ENCODE measurements at places on chromosomes 13 and 19.
A peak's percentile ranks its signal among the peaks of the same experiment; 100 is the strongest.

- DNase-seq = no peak
These were observed 103.3 kb downstream of the SPRY2 start for GRCh38 chr13:80237646-80238045.

- no peak for DNase-seq
These were observed 12.3 kb upstream of the BSG start for GRCh38 chr19:560121-560520.

- no peak for DNase-seq
These were observed 170.0 kb downstream of the KDM4B start for GRCh38 chr19:5138606-5139582.

DNA sequence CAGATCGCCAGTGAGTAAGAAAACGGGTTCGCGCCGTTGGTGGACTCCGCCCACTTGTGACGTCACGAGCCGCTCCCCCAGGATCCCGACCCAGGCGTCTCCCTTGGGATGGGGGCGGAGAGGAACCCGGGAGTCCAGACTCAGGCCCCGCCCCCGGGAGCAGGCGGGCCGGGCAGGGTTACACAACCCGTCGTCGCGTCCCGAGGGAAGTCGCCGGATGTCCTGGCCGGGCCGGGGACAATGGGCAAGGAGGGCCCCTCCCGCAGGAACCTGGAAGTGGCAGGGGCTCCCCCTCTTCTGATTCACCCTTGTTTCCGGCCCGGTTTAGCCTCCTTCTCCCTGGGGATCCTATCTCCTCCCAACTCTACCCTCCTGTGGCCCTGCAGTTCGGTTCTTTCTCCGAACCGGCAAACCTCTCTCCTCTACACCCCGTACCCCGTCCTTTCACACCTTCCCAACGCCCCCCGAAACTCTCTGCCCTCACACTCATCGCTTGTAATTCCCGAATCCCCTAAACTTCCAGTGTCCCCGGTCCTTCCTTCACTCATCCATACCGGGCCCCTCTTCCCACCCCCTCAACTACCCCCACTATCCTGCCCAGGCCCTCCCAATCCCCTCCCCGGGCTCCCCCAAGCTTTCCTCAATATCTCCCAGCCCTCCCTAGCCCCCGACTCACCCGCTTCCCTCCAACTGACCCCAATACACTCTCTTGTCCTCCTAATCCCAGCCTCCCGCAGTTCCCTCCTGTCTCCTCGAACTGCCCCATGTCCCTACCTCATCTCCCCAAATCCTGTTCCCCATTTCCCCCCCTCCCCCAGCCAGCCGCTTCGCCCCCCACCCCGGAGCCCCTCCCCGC is 20.0 kb upstream of the ERCC1 start:
- peak; percentile 73 for DNase-seq

- peak; percentile 41 for DNase-seq
These were observed 920 bp upstream of the TIMM13 start for GRCh38 chr19:2428321-2428690.

DNA sequence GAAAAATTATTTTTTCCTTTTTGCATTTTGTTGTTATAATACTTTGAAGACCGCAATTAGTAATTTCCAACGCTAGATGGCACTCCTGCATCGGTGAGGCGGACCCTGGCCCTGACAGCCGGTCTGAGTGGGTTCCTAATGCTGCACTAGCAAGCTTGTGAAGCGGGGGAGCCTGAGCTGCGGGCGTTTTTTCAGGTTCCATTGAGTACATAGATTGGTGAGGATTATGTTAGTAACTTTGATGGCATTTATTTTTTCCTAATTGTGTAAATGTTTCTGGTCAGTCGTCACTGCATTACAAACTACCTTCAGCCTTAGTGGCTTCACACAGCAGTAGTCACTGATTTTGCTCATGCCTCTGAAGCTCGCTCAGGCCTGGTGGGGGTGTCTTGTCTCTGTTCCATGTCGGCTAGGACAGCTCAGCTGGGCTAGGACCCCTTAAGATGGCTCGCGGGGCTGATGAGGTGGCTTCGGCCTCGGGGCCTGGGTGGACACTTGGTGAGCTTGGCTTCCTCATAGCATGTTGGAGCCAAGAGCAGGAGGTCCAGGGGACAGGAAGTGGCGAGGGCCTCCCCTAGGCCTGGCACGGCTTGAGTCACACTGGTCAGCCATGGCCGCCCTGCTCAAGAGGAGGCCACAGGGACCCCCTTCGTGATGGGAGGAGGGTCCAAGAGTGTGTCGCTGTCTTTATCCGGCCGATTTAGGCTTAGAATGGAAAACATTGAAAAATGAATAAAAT is 25.0 kb downstream of the ERCC5 start:
- DNase-seq = no peak

- DNase-seq = no peak
These were observed 21.0 kb downstream of the SMIM24 start for GRCh38 chr19:3459089-3459881.

DNA sequence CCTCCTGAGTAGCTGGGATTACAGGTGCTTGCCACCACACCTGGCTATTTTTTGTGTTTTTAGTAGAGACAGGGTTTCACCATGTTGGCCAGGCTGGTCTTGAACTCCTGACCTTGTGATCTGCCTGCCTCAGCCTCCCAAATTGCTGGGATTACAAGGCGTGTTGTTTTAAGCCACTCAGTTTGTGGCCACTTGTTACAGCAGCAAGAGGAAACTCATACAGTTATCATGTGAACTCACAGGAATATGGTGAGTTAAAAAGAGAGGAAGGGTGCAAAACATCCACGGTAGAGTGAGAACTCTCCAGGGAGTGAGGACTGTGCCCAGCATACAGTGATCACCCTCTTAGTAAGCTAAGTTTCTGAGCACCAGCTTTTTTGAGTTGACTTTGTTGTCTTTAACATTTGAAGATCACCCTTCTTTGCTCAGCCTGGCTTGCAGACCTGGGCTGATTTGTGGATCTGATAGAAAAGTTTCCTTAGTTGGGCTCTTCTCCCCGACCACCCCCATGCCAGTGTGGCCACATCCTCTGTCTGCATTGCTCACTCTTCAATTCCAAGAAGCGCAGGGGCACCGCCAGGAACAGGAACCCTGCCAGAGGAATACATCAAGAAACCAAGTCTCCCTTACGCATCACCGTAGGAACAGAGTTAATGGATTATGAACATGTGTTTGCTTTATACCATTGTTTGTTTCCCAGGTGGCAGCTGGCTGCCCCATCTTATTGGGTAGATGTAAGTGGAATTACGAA is 16.0 kb downstream of the ALOX5AP start:
- no peak for DNase-seq

GRCh38 chr13:53839461-53839860 is 810.8 kb downstream of the OLFM4 start:
- DNase-seq = no peak

DNA sequence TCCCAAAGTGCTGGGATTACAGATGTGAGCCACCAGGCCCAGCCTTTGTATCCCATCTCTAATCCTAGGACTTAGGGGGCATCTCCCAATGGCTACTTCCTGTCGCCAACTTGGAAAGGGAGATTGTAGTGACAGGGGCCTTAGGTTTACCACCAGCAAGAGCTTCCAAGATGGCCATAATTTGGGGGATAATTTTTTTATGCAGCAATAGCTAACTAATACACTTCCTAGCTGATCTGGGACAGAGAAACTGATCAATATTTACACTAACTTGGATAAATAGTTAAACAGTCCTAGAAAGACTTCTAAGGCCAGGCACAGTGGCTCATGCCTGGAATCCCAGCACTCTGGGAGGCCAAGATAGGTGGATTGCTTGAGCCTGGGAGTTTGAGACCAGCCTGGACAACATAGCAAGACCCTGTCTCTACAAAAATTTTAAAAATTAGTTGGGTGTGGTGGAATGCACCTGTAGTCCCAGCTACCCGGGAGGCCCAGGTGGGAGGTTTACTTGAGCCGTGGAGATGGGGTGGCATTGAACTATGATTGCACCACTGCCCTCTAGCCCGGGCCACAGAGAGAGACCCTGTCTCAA is 5.3 kb upstream of the COLGALT1 start:
- DNase-seq = no peak

DNA sequence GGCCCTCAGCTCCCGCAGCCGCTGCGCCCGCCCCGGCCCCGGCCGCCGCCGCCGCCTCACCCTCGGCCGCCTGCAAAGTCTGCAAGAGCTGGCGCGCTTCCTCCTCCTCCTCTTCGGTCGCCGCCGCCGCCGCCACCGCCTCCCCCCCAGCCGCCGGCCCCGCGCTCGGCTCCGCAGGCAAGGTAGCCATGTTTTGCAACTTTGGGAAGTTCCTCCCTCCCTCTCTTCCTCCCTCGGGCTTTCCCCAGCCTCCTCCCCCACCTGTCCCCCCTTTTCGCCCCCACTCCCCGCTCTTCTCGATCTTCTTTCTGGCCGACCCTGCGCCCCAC is 433 bp downstream of the SIX5 start:
- DNase-seq = no peak

DNA sequence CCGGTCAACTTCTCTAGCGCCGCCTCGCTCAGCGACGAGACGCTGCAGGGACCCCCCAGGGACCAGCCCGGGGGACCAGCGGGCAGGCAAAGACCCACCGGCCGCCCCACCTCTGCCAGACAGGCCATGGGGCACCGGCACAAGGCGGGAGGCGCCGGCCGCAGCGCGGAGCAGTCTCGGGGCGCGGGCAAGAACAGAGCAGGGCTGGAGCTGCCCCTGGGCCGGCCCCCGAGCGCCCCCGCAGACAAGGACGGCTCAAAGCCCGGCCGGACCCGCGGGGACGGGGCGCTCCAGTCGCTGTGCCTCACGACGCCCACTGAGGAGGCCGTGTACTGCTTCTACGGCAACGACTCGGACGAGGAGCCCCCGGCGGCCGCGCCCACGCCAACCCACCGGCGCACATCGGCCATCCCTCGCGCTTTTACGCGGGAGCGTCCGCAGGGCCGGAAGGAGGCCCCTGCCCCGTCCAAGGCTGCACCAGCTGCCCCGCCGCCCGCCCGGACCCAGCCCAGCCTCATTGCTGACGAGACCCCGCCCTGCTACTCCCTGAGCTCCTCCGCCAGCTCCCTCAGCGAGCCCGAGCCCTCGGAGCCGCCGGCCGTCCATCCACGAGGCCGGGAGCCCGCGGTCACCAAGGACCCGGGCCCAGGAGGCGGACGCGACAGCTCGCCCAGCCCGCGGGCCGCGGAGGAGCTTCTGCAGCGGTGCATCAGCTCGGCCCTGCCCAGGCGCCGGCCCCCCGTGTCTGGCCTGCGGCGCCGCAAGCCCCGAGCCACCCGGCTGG is 11.3 kb downstream of the C19orf25 start:
- no peak for DNase-seq

- no peak for DNase-seq
These were observed 19.4 kb downstream of the ZNF709 start for GRCh38 chr19:12465211-12465610.

DNA sequence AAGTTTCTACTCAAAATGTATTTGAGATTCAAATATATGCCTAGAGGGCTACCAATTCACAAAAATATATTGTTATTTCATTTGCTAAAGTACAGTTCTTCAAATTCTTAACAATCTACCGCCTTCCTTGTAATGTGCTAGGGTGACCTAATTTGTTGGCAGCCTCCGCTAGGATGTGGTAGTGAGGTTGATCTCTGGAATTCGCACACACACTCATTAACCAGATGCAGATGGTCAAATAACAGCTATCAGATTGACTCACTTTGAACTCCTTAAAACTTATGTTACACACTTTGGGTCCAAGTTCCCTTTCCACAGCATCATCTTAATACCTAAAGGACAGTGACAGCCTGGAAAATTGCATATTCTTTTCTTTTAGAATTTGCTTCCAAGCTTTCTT is 367.3 kb downstream of the DCT start:
- DNase-seq = no peak

DNA sequence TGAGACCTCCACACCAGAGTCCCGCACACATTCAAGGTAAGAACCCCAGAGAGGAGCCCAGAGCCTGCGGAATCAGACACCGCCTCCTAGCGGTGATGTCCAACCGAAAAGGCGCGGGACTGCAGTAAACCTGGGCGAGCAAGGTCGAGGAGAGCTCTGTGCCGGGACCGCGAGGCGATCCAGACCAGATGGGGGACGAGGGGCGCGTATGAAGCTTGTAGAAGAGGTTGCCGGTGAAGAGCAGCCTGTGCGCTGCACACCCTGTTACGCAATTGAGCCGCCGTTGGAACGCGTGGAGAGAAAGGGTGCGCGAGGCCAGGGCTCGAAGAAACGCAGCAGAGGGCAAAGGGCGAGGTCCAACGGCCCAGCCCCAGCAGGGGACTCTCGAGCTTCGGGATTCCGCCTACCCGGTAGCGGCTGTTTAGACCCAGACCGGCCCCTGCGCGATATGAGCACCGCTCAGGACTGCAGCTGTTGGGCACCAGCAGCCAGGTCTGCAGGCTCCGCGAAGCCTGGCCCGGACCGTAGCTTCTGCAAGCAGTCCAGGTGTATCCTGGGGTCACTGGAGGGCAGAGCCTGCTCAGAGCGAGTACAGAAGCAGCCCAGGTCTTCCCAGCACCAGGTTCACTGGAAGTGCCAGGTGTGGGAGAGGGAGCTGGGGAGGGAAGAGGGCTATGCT is 65.9 kb upstream of the ZNF599 start:
- DNase-seq = no peak

DNA sequence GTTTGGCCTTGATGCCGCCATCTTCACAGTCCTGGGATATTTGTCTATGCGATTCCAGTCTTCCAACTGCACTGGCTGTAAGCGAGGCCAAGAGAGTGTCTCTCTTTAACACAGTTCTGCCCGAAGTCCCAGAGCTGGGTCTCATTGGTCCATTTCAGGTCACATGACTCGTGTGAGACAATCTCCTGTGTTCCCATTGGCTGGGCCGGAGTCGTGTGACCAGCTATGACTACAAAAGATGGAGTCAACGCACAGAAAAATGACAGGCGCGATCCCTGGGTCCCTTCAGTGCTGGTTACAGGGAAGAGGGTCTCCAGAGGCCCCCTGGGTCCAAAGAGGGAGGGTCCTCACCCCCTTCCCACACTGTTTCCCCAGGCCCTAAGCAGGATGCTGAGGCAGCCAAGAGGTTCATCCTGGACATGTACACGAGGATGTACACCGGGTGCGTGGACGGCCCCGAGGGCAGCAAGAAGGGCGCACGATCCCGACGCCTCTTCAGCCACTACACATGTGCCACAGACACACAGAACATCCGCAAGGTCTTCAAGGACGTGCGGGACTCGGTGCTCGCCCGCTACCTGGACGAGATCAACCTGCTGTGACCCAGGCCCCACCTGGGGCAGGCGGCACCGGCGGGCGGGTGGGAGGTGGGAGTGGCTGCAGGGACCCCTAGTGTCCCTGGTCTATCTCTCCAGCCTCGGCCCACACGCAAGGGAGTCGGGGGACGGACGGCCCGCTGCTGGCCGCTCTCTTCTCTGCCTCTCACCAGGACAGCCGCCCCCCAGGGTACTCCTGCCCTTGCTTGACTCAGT is 15.9 kb upstream of the S1PR4 start:
- no peak for DNase-seq

- no peak for DNase-seq
These were observed 8.2 kb downstream of the ZNF439 start for GRCh38 chr19:11856596-11857250.

GRCh38 chr19:3336351-3336679 is 30.1 kb upstream of the NFIC start:
- no peak for DNase-seq

DNA sequence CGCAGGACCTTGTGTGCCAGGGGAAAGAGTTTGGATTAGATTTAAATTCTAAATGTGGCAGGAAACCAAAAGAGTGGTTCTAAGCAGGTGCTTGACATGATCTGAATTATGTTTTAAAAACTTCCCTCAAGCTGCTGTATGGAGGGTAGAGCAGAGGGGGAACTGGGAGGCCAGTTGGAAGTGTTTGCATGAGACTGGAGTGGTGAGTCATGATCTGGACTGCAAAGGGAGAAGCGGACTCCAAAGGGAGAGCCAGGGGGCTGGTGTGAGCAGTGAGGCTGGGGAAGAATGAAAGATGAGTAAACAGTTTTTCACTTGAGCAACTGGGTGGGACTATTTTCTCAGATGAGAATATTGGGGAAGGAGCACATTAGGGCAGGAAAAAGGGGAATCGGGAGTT is 206.1 kb downstream of the DNAJC15 start:
- no peak for DNase-seq

- no peak for DNase-seq
These were observed 21.9 kb upstream of the TCF3 start for GRCh38 chr19:1674293-1674679.

Measured in NCI-H1105 (cell line).